ENCODE measurements at places on chromosomes 12 and 14.

DNA sequence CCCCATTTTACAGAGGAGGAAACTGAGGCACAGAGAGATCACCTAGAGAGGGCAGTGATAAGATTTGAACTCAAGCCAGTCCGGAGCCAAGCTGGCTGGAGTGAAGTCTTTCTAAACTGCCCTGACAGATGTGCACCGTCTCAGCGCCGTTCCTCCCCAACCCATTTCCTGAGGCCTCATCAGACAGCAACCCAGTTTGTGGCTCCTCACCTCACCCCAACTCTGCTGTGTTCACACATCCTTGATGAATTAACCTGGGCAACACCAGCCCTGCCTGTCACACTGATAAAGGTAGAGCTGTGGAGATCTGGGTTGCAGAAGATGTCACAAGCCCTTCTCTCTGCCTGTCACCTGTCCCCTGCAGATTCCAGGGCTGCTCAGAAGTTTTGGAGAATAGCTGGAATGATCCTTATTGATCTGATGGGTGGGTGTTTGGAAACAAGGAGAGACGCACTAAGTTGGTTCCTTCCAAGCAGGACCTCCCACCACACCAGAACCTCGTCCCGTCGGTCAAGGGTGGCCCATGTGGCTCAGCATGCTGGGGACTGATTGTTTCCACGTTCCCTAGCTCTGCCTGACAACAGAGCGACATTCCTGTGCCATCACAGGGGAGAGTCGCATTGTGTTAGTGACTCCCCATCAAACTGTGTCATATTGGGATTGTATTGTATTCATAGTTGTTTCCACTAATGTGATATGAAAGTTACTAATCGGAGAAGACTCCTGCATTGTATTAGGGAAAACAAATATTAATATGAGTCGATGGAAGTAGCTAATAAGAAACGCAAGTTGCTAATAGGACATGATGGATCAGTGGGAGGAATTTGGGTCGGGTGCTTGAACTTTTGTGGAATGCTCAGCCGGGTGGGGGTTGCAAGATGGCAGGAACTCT is 200.6 kb downstream of the PHETA1 start:
- no peak for DNase-seq
- H3K4me3 ChIP-seq, result no peak overlapping the region
- H3K36me3 ChIP-seq, result no peaks in the 10 kb centered on the region

DNA sequence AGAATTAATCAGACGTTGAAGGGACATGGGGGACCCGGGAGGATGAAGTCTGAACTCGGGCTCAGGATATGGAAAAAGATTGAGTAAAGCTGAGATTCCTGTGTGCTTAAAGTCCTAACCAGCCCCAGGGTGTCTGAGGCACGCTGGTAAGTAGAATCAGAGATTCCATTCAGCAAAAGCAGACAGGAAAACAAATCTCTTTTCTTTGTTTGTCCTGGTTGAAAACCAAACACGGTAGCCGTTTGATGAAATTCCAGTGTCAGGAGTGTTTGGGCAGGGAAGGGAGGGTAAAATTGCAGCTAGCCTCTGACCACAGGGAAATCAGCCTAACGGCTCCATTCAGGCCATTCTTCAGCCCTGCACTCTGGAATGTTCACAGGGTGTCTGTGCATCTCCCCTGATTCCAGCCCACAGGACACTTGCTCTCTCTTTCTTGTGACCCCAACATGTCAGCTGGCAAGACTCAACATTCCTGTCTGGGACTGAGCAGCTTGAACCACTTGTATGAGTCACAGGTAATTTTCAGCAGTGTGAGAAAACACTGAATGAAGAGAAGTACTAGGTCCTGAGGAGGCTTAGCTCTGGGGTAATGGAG is 31.0 kb downstream of the NINJ2 start:
- H3K4me3 ChIP-seq, result no peak overlapping the region
- no peaks in the 10 kb centered on the region for H3K36me3 ChIP-seq
- no peak for DNase-seq
- peak overlapping the region; percentile 10 for H3K27ac ChIP-seq
- H3K27me3 ChIP-seq, result peaks cover 12% of the 10 kb centered on the region

GRCh38 chr12:62761658-62762057 is 173.3 kb downstream of the PPM1H start:
- H3K27me3 ChIP-seq, result peaks cover 7% of the 10 kb centered on the region
- H3K4me1 ChIP-seq, result peaks cover 42% of the 10 kb centered on the region
- H3K4me3 ChIP-seq, result no peak overlapping the region
- peaks cover 30% of the 10 kb centered on the region for H3K36me3 ChIP-seq
- no peak overlapping the region for H3K27ac ChIP-seq
- DNase-seq, result no peak

- no peak overlapping the region for H3K4me3 ChIP-seq
- no peaks in the 10 kb centered on the region for H3K36me3 ChIP-seq
- peaks cover 3% of the 10 kb centered on the region for H3K27me3 ChIP-seq
- no peak overlapping the region for H3K27ac ChIP-seq
Observed at GRCh38 chr12:14650789-14651188, 45.6 kb downstream of the GUCY2C start.

GRCh38 chr12:56448860-56449621 is at the start of gene TIMELESS:
Gene TIMELESS (minus strand): TSS chr12:56449426. CDS start chr12:56434170, 15,256 bp downstream.
- H3K36me3 ChIP-seq, result peaks cover 36% of the 10 kb centered on the region
- peaks cover 32% of the 10 kb centered on the region for H3K4me1 ChIP-seq
- H3K27ac ChIP-seq, result peak within 1 kb of the TSS; percentile 96

DNA sequence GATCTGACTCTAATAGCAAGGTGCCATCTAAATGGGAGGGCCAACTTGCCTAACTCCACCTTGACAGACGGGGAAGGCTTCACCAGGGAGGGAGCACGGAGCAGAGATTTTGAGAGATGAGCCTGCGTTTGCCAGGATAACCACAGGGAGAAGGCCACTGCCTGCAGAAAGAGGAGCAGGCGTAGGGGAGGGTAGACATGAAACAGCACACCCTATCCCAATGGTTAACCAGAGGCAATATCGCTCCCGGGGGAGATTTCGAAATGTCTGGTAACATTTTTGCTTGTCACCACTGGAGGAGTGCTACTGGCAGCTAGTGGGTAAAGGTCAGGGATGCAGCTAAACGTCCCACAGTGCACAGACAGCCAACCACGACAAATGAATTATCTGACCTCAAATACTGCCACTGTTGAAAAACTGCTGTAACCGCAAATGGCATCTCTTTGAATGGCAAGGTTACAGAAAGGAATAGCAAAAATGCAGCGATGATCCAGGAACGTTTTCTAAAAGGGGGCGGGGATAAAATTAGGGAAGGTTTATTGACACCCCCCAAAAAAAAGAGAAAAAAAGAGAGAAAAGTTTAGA is 126.0 kb upstream of the ATF7IP start:
- H3K36me3 ChIP-seq, result peaks cover 17% of the 10 kb centered on the region
- H3K27ac ChIP-seq, result peak overlapping the region; percentile 97
- DNase-seq, result peak; percentile 60
- H3K4me3 ChIP-seq, result peak overlapping the region; percentile 53
- H3K27me3 ChIP-seq, result peaks cover 6% of the 10 kb centered on the region
- peaks cover 23% of the 10 kb centered on the region for H3K4me1 ChIP-seq

- no peaks in the 10 kb centered on the region for H3K4me1 ChIP-seq
- DNase-seq, result no peak
- H3K36me3 ChIP-seq, result no peaks in the 10 kb centered on the region
Observed at GRCh38 chr12:108896336-108896735, 16.4 kb downstream of the DAO start.

DNA sequence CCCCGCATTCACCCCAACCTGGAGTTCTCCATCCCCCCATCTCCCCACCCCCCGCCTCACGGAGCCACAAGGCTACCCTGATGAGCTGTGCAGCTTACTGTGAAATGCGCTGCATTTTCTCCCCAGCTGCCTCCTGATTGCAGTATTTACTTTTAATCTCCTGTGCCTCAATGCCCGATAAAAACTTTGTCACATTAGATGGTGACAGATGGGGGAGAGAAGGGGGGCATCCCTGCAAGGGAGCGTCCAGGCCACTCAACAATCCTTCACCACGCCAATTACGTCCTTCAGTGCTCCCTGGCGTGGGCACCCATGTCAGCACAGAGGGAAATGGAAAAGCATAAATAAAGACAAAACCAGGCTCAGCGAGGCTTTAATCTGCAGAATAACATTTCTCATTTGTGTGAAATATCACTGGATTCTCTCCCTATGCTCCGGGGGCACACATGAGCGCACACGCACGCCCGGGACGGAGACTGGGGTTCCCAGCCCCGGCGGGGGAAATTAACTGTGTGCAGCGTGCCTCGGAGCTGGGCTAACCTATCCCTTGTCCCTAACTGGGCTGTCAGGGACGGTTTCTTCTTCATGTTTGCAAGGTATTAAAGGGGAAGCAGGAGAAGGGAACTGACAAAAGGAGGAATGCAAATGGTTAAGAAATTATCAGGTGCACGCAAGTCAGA is 186.7 kb upstream of the VASH1 start:
- H3K36me3 ChIP-seq, result no peaks in the 10 kb centered on the region
- no peak overlapping the region for H3K4me3 ChIP-seq
- peaks cover 8% of the 10 kb centered on the region for H3K27me3 ChIP-seq

GRCh38 chr12:12673296-12673695 is 22.7 kb downstream of the GPR19 start:
- peaks cover 10% of the 10 kb centered on the region for H3K4me1 ChIP-seq
- no peak overlapping the region for H3K27ac ChIP-seq
- H3K27me3 ChIP-seq, result no peaks in the 10 kb centered on the region
- no peak for DNase-seq
